Stimulated activated naive CD8-positive, alpha-beta T cell treated with anti-CD3 and anti-CD28 coated beads, Interleukin-15, amount 100 ng/mL, for 72 hours (primary cell): ENCODE measurements at places on chromosomes 12 and 14.

DNA sequence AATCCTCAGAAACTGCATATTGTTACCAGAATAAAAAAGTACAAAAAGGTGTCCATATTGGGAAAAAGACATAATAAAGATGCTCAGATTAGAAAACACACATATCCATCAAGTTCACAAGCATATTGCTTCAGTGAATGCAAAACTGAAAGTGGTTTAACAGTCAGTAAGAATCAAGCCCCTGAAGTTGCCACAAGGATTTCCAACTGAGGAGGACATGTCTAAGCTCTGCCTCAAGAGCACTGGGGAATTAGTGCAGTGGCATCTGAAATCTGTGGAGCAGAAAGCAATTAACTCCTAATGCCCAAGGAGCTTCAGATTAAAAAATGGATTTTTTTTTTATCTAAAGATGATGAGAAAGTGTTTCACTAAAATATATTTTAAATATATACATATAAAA, 113.2 kb downstream of the DENND5B start:
- no peak for DNase-seq

DNA sequence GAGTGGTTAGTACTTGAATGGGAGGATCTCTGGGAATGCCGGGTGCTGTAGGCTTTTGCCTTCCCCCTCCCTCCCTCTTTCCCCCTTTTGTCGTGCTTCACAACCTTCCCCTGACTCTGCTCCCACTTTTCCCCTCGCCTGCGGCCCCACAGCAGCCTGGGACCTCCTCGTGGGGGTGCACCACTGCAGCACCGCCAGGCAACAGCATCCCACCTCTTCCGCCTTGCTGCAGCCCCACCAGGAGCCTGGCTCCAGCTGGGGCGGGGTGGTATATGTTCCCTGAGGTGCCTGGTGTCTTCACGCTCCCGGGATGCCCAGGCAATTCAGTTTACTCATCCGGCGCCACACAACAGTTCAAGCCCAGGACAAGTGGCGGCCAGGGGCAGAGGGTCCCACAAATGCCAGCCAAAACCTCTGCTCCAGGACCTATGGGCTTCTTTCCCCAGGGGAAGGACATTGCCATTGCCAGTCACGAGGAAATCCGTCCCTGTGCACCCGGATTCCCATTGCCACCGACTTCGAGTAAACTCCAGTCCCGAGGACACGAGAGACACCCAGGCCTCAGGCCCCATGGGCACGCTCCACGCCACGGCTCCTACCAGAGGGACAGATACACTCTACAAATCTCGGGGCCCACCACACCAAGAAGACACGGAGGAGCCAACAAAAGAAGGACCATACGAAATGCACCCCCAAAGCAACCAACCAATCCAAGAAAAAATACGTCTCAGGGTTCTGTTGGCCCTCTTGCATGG, 181.7 kb downstream of the ALG10 start:
- DNase-seq: no peak

GRCh38 chr14:105181549-105182295, 610 bp upstream of the NUDT14 start:
- DNase-seq: no peak

GRCh38 chr12:92301356-92301755, 155.7 kb upstream of the BTG1 start:
- no peak for DNase-seq

DNA sequence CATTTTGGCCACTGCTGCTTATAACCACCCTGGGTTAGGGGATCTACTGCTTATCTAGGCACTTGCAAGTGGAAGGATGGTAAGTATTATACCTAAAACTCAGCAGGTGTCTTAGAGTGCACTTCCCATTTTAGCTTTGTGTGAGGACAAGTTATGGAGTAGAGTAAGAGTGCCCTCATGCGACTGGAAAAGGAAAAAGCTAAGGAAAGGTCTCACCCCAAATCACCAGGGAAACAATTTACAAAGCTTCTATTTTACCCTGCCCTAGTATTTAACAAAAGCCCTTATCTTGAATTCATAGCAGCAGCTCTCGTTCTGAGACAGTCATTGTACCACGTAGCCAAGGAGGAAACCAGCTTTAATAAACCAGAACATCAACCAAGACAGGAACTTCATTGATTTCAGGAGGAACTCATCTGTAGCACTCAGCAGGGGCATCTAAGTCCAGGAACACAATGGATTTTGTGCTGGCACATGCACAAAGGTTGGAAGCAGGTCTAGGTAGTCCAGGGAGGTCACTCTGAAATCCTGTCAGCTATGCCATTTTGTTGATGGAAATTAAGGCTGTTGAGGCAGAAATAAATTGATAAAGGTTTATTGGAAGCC, 2.9 kb downstream of the RDH12 start:
- DNase-seq: peak; percentile 31

DNA sequence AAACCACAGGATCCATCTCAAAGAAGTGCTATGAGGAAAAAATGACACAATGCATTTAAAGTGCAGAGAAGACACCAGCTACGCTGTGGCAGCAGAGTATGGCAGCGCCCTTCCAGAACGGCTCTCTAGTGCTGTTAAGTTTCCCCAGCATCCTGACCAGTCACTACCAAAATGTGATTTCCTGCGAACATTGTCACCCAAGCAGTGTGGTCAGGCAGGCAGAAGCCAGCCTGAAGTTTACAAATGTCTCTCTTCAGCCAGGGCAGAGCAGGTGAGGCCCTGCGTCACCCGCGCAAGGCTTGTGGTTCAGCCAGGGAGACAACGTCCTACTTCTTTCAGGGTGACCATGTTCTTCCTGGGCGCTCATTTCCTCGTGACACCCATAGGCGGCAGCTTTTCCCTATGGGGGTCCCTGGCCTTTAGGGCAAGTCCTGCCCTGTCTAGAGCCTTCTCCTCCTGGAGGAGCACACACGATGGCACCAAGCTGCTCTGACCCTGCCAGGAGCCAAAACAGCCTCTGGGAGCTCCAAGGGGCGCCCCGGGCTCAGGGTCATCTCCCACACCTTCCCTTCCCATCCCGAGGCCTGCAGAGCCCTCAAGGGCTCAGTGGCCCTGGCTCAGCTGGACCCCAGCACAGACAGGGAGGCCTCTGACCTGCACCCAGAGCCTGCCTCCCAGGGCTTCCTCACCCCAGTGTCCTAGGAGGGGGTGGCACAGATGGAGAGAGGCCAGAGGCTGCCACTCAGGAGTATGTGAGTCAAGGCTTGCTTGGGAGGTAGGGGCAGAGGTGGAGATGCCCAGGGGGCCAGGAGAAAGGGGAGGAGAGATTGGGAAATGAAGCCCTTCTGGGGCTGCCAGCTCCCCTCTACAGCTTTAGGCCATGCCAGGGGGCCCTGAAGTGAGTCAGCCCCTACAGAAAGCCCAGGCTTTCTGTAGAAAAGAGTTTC, 41.9 kb downstream of the PSMA6 start:
- DNase-seq: peak; percentile 53

GRCh38 chr12:47715877-47716548, 9.3 kb downstream of the ENDOU start:
- no peak for DNase-seq

- no peak for DNase-seq
Measured at GRCh38 chr12:129629901-129630300, 273.9 kb downstream of the TMEM132D start.

GRCh38 chr14:54798465-54799124, 104.0 kb downstream of the GCH1 start:
- DNase-seq: no peak

DNA sequence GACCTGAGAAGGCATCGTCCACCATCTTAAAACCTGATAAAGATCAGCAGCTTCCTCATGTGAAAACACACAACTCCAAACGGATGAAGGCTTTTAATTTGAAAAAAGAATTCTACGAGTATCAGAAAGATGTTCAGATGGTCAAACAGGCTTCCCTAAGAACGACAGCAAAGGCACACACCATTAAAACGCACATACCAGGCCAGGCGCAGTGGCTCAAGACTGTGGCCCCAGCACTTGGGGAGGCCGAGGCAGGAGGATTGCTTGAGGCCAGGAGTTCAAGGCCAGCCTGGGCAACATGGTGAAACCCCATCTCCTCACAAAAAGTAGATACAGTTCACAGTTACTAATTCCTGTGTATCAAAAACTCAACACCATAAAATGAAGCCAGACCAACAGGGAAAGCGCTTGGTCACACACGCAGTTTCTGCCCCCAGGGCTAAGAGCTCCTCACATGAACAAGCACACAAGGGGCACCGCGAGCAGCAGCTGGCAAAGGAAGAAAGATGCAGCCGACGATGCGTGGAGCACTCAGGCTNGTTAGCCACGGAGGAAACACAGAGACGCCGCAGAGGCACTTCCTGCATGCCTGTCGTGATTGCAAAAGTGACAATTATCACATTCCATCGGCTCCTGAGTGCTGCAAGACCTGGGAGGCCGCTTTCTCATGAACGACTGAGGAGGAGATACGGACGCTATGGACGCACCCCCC, 78.0 kb downstream of the NOC4L start:
- peak; percentile 23 for DNase-seq

GRCh38 chr12:78018939-78019338, 188.2 kb downstream of the NAV3 start:
- DNase-seq: no peak

- no peak for DNase-seq
Measured at GRCh38 chr12:117042862-117043261, 56.4 kb downstream of the TESC start.

DNA sequence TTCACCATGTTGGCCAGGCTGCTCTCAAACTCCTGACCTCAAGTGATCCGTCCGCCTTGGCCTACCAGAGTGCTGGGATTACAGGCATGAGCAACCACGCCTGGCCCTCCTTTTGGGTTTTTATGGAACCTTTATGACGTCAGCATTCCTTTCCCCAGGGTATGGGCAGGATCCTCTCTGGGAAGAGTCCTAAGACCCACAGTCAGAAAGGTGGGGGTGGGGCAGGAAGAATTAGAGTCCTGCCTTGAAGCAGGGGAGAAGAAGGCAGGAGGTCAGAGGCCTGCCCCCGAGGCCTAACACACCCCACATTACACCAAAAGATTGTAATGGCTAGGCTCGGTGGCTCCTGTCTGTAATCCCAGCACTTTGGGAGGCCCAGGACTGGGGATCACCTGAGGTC, 30.8 kb upstream of the CDK17 start:
- no peak for DNase-seq

GRCh38 chr12:57031789-57032188, 15.5 kb upstream of the TAC3 start:
- DNase-seq: no peak

GRCh38 chr14:91108941-91109611, 4.8 kb upstream of the DGLUCY start:
- peak; percentile 56 for DNase-seq

- no peak for DNase-seq
Measured at GRCh38 chr14:92417759-92418158, 94.8 kb downstream of the SLC24A4 start.
